ENCODE measurements at places on chromosomes 11 and 22.

DNA sequence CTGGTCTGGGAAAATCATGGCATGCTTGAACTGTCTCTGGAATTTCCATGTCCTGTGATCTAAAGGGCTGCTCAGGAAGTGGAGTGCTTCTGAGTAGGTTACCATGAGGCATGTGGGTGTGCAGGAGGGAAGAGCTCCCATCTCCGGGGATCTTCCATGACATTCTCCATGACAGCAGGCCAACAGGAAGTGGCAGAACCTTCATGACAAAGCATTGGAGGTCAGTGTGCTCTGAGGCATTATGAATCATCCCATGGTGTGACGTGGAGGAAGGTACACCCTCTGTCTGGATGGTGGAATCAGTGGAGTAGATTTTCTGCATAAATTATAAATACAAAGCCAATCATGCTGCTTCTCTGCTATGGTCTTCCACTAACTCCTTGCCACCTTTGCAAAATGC is 139.6 kb upstream of the E2F8 start:
- DNase-seq = no peak

DNA sequence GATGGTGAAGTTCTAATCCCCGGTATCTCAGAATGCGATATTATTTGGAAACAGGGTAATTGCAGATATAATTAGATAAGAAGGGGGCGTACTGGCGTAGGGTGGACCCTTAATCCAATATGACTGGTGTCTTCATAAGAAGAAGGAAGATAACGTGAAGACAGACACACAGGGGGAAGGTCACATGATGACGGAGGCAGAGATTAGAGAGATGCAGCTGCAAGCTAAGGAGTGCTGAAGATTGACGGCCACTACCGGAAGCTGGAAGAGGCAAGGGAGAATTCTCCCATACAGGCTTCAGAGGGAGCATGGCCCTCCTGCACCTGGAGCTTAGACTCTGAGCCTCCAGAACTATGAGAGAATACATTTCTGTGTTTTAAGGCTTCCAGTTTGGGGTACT is 54.8 kb downstream of the MIAT start:
- DNase-seq = no peak

GRCh38 chr11:75925785-75926164 is 110.8 kb downstream of the UVRAG start:
- DNase-seq = no peak

DNA sequence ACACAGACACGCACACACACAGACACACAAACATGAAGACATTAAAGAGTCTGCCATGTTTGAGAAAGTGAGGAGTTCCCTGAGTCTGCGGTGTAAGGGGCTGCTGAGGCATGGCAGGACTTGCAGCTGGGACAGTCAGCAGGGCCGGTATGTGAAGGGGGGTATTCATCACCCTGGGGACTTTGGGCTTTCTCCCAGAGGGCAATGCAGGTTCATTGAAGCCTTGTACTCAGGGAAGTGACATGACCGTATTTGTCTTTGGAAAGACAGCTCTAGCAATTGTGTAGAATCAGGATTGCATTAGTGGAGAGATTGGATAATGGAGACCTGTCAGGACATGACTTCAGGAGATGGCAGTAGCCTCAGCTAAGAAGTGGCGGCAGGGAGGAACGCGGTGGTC is 9.4 kb upstream of the ADAMTS8 start:
- no peak for DNase-seq

DNA sequence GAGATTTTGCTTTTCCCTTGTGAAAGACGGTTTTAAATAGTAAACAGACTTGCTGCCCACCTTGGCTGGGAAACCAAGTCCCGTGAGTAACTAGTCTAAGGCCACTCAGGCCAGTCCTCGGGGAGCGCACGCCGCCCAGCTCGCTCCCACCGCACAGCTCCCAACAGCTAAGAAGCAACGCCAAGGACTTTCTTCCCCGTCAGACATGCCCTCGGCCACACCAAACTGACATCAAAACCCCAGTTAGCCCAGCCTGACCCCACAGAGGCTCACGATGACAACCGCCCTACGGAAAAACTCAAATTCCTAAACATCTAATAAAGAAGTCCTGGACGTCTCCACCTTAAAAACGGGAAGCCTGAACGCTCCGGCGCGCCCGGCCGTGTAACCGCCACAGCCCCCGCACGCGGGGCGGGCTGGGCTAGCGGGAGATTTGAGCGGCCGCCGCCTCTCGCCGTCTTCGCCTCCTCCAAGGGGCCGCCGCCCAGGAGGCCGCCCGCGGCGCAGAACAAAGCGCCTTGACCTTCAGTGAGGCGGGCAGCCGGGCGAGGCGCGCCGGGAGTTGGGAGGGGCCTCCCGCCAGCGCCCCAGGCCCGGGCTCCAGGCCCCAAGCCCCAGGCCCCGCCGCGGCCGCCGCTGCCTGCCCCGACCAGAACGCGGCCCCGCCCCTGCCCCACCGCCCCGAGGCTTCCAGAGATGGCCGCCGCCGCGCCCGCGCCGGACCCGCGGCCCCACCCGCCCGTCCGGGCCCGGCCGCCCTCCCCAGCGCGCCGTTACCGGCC is 486 bp downstream of the NAP1L4 start:
- DNase-seq = no peak

DNA sequence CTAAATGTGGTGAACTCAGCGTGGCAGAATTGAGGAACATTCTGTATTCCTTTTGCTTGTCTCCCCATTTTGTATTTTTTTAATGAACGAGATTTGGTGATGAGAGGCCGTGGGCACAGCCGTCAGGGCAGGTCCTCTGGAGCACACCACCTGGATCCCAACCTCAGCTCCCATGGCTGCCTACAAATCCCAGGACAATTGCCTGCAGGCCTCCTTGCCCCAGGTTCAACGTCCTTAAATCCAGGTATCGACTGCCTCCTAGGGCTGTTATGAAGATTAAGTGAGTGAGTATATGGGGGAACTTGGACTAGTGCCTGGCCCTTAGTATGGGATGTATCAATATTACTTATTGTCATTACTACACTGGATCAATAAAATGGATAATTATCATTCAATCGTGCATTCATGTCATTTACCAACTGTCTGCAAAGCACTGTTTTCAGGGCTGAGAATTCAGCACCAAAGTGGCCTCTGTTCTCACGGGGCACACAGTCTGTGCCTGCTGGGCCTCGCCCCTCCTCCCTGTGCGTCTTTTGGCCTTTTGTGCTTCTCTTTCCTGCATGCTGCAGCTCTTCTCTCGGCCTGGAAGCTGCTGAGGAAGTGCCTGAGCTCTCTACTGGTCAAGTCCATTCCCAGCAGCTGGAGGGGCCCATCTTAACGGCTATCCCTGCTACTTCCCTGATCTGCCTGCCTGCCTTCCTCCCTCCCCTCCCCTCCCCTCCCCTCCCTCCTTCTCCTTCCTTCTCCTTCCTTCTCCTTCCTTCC is 1343.7 kb downstream of the BRD1 start:
- no peak for DNase-seq

- DNase-seq = no peak
These were observed 998.1 kb downstream of the DLG2 start for GRCh38 chr11:84628871-84629620.

GRCh38 chr11:65459552-65459951 is 37.0 kb downstream of the NEAT1 start:
- no peak for DNase-seq

- DNase-seq = no peak
These were observed 4.7 kb downstream of the HARBI1 start for GRCh38 chr11:46612326-46612725.

DNA sequence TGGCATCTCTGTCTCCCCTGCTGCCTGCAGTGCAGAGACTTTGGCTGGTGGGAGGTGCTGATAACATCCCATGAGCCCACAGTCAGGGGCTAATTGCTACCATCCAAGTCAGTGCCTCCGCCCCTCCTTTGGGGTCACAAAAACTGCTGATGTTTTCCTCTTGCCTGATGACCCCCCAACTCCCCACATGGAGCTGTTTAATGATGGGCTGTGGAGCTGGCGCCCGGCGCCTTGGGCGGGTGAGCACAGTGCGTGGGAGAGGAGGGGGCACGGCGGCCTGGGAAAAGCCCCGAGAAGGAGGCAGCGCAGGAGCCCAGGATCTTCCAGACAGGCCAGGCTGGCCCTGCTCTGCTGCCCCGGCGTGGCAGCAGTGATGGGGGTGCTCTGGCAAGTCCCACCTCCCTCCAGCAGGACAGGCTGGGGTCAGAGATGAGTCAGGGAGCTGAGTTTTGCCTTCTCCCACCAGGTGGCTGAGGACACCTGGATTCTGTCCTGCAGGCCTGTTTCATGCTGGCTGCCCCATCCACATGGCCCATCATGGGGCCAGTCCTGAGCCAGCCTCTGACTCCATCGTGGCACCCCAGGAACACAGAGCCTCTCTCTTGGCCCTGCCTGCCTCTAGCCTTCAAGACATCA is 43.8 kb downstream of the NECTIN1 start:
- DNase-seq = no peak

DNA sequence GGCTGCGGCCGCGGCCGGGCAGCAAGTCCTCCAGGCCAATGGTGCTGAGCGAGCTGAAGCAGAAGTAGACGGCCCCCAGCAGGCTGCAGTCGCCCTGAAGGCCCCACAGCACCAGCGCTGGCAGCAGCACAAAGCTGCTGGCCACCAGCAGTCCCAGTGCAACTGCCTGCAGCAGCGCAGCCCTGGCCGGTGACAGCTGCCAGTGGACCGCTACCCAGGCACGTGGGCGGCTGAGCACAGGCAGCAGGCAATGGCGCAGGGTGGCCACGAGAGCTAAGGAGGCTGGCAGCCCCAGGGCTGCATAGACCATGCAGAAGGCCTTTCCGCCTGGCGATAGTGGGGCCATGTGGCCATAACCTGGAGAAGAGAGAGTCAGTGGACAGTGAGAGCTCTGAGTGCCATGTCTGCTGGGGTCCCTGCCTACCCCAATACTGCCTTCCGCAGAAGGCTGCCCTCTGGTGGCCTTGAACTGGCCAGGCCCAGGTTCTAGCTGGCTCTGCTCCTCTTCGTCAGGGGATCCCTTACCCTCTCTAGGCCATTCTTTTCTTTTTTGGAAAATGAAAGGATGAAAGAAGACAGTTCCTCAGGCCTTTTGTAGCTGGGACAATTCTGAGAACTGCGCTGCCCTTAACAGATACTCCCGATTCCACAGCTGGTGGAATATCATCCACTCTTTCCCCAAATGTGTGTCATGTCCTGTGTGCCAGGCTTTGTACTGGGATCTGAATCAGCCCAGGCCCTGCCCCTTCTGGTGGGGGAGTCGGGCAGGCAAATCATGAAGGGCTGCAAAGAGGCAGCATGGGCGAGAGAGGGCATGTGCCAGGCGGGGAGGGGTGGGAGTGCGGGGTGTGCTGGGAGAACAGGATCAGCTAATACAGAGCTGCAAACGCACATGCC is 1.8 kb downstream of the KCNK7 start:
- no peak for DNase-seq

DNA sequence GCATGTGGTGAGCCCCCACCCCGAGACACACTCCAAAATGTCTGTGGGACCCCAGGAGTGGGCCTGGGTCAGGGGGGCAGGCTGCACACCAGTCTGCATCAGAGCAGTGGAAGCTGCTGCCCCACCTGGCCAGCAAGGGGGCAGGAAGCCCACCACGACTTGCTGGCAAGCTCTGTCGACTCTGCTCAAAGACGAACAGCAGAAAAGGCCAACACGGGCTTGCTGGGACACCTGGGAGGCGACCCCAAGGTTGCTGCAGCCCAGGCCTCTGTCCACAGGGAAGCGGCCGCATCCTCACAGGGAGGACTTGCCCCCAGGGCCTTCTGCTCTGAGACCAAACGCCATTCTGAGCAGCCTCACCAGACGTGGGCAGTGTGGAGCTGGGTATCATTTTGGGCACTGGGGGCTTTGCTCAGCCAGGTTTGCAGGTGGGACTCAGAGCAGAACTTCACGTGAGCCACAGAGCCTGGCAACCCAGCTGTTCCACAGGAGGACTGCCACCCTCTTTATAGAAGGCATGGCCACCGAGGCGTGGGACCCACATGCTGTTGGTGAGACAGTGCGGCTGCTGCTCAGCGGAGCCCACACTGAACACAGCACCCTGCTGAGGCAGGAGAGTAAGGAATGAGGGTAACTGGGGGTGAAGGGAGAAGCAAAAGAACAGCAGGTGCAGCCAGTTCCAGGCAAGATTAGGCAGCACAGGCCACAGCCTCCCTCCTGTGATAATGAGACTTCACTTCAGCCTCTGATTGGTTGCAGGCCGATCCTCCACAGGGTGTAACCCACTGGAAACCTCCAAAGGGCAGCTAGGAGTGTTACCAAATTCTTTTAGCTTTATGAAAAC is 11.0 kb downstream of the IL17REL start:
- no peak for DNase-seq

- no peak for DNase-seq
These were observed 41.6 kb downstream of the MRTFA start for GRCh38 chr22:40594924-40595323.

GRCh38 chr11:56916587-56916986 is 72.1 kb upstream of the OR5AK2 start:
- DNase-seq = no peak

DNA sequence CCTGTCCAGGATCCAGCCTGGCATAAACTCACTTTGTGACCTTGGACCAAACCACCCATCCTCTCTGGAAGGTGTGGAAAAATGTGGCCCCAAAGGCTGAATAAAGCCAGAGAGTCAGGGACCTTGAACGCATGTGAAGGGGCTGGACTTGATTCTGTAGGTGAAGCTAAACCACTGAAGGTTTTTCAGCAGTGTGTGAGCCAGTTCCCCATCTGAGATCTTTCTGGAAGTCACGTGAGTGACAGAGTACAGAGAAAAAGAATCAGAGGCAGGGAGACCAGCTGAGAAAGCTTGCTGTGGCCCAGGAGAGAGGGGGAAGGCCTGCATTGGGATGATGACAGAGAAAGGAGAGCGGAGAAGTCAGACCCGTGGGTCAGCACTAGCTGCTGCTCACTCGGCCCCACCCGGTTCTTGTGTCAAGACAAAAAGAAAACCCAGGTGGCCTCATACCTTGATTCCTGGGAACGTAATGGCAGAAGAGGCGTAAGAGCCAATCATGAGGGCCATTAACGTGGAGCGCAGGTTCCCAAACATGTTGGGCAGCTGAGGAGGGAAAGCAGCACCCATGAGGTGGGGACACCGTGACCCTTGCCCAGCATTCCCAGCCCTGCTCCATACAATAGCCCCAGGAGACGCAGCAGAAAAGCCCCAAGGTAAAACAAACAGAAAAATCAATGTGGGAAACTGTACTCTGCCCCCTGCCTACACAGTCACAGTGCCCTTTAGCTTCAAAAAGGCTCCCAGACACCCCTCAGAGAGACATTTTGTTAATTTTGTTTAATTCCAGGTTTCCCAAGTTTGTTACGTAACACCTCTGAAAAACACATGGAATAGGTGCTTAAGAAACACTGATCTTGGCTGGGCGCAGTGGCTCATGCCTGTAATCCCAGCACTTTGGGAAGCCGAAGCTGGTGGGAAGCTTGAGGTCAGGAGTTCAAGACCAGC is 17.9 kb downstream of the SLC43A1 start:
- DNase-seq = no peak
